ENCODE measurements at places on chromosomes 4 and X. TPM values are rescaled to one million over a fixed set of nuclear protein-coding genes. Genes with fewer than 3 reads are reported as not detected.

DDIT4L gene
- polyA plus RNA-seq = 1.5 TPM

DLG3 gene
- polyA plus RNA-seq = 14.0 TPM

ENPEP gene
- polyA plus RNA-seq = 2.0 TPM

SAGE1 gene
- polyA plus RNA-seq = not detected

FRG2 gene
- not detected for polyA plus RNA-seq

SMIM10 gene
- 26.6 TPM for polyA plus RNA-seq

MAGEB1 gene
- polyA plus RNA-seq = not detected

TRPC3 gene
- polyA plus RNA-seq = 3.3 TPM

IL2RG gene
- polyA plus RNA-seq = 3.2 TPM

HMX1 gene
- not detected for polyA plus RNA-seq

DCUN1D4 gene
- 32.3 TPM for polyA plus RNA-seq

DKK2 gene
- 0.63 TPM for polyA plus RNA-seq

TMEM184C gene
- 17.3 TPM for polyA plus RNA-seq

MAP9 gene
- 5.7 TPM for polyA plus RNA-seq

CYBB gene
- polyA plus RNA-seq = 14.6 TPM

FAM47B gene
- not detected for polyA plus RNA-seq

GAGE12F gene
- not detected for polyA plus RNA-seq

EDNRA gene
- polyA plus RNA-seq = 30.1 TPM

ASB12 gene
- 0.39 TPM for polyA plus RNA-seq

FAM9B gene
- not detected for polyA plus RNA-seq

KLF8 gene
- 9.8 TPM for polyA plus RNA-seq

GNRHR gene
- not detected for polyA plus RNA-seq

- DNase-seq = no peak
These were observed 531.9 kb downstream of the INPP4B start for GRCh38 chr4:142314247-142314646.

DNA sequence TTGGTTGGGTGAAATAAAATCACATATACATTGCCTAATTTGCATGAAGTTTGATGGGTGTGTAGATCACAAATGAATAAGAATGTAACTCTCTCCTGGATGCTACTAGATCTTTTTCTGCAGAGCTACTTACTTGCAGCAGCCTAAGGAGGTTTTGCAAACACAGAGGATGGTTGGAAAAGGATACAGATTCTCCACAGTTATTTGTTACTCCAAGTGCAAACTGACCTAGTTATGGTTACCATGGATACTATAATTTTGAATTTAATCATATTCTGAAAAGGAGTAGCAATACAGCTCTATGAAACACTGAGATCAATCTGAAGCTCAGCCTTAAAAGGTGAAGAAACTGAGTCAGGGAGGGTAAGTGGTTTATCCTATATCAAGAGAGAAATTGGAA lies 9.1 kb upstream of the ARHGEF38 start:
- no peak for DNase-seq

DNA sequence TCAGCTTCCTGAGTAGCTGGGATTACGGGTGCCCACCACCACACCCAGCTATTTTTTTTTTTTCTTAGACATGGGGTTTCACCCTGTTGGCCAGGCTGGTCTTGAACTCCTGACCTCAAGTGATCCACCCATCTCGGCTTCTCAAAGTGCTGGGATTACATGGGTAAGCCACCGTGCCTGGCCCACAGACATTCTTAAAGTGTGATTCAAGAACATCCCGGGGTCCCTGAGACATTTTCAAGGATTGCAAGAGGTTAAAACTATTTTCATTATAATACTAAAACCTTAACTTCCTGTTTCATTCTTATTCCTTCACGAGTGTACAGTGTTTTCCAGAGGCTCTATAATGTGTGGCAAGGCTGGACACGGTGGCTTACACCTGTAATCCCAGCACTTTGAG lies 318.7 kb downstream of the CAMK2D start:
- DNase-seq = no peak

- no peak for DNase-seq
These were observed 180.8 kb downstream of the VEGFC start for GRCh38 chr4:176611951-176612350.

GRCh38 chr4:159017323-159018026 lies 85.4 kb upstream of the RAPGEF2 start:
- no peak for DNase-seq

DNA sequence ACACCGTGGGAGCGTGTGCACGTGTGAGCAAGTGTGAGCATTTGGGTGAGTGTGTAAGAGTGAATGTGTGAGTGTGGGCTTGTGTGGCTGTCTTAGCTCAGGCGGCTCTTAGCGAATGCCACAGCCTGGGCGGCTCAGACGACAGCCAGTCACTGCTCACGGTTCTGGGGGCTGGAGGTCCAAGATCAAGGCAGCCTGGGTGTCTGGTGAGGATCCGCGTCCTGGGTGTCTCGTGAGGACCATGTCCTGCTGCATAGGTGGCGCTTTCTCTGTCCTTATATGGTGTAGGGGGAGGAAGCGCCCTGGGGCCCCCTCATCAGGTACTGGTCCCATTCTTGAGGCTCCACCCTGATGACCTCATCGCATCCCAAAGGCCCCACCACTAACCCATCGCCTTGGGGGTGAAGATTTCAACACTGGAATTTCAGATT lies 4.5 kb downstream of the DOK7 start:
- DNase-seq = no peak

DNA sequence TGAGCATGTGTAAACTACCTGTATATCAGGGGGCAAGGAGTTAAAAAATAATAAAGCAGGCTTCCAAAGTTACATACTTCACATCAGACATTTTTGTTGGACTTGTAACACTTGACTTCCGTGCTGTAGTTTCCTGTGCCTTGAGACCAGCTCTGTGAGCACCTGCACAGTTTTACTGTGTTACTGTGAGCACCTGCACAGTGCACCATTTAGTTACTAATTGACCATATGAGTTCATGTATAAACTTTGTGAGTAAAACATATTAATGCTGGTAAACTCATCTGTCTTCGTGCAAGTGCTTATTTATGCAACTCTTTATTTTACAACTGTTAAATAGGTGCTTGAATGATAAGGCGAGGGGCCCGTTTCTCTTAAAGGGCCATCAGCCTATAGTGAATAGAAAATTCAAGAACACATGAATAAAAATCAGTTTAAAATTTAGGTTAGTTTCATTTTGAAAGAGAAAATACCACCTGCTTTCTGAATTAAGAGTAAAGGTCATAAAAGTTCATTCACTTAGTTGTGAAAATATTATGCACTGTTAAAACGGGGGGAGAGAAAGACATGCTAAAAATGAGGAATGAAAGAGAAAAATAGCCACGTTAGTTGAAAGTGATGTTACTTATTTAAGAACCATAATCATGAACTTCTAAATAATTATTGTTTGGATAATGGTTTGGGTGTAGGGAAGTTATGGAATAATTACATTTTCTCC lies 42.4 kb downstream of the USP9X start:
- DNase-seq = no peak

DNA sequence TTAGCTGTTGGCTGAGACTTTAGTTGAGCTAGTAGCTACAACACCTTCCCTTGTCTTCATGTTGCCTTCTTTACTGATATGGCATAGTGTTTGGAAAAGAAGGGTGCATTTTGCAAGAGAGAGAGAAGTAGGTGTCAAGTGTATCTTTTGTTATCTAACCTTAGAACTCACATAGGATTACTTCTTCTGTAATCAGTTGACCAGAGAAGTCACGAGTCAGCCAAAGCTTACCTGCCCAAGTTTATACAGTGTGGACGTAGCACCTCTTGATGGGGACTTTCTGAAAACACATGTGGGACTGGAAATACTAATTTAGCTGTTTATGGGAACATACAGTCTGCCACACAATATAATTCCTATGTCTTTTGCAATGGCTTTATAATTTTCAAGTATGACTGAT lies 56.0 kb downstream of the UGT8 start:
- DNase-seq = no peak

GRCh38 chr4:144754562-144755410 lies 108.8 kb downstream of the HHIP start:
- DNase-seq = no peak

DNA sequence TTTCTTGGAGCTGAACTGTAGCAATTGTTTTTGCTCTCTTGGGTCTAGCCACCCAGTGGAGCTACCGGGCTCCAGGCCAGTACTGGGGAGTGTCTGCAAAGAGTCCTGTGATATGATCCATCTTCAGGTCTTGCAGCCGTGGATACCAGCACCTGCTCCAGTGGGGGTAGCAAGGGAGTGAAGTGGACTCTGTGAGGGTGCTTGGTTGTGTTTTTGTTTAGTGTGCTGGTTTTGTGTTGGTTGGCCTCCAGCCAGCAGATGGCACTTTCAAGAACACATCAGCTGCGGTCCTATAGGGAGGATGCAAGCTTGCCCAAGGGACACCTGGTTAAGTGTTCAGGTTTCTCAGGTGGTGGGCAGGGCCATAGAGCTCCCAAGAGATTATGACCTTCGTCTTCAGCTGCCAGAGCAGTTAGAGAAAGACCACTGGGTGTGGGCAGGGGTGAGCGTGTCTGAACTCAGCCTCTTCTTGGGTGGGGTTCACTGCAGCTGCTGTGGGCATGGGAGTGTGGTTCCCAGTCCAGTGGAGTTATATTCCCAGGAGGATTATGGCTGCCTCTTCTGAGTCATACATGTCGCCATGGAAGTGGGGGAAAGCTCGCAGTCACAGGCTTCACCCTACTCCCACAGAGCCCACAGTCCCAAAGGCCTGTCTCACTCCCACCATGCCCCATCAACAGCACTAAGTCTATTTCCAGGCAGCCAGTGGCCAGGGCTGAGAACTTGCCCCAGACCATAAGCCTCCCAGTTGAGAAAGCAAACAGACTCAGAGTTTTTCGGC lies 811.6 kb downstream of the GLUD2 start:
- no peak for DNase-seq

- no peak for DNase-seq
These were observed 30.2 kb downstream of the SPANXD start for GRCh38 chrX:141668371-141668770.

DNA sequence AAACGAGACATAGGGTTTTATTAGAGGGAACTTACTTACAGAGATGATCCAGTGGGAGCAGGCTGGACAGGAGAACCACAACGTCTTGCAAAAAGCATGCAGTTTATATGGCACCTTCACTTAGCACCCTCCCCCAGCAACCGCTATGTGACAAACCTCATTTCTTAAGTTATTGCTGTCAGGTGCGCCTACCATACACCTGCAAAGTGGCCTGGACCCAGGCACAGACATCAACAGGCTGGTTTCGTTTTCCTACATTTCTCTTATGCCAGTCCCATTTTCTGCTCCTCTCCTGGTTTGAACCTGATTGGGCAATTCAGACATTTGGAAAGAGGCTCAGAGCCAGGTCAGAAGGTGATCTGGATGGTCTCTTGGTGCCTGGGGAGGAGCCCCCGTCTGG lies 18.3 kb downstream of the RTL5 start:
- DNase-seq = no peak

DNA sequence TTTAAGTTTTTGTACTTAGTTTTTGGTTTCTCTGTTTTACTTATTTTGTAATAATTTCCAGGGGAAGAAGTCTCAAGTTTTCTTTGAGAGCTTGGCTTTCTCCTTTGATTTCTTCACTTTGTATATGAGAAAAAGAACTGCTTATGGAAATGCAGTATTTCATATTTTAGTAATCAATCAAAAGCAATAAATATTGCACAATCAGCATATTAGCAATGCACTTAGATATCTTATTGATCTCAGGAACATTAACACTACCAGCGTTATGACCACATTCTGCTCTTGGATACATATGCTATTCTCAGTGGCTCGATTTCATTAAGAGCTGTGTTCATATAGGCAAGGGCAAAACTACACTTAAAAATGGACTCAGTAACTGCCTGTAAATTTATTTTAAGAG lies 381.0 kb upstream of the DMD start:
- DNase-seq = no peak

- DNase-seq = no peak
These were observed 25.7 kb downstream of the EREG start for GRCh38 chr4:74390677-74391076.

- no peak for DNase-seq
These were observed 473.6 kb downstream of the BCOR start for GRCh38 chrX:39624166-39624565.

- DNase-seq = no peak
These were observed 75.5 kb upstream of the IRS4 start for GRCh38 chrX:108811891-108812290.

DNA sequence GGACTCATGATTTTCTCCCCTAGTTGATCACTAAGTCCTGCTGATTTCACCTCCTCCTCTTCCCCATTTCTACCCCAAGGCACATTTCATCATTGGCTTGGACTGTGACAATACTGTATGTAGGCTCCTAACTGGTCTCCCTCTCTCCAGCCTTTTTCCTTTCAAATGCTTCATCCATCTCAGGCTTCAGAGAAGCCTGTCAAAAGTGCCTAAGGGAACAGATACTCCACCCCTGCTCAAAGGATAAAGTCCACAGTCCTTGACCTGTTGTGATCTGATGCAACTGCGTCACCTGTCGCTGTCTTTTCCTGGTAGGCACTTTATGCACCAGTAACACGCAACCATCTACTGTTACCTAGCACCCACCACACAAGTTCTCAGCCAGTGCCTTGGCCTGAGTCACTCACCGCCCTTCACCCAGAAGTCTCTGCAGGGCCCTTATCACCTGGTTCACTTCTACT lies 12.8 kb downstream of the SCARB2 start:
- no peak for DNase-seq

- DNase-seq = no peak
These were observed 151.0 kb downstream of the CAMK2D start for GRCh38 chr4:113610537-113610936.

GRCh38 chr4:153420361-153420760 lies 45.8 kb upstream of the TMEM131L start:
- DNase-seq = no peak

All from urinary bladder (tissue), 4 donors.